ENCODE measurements at places on chromosomes 5 and 9.

DNA sequence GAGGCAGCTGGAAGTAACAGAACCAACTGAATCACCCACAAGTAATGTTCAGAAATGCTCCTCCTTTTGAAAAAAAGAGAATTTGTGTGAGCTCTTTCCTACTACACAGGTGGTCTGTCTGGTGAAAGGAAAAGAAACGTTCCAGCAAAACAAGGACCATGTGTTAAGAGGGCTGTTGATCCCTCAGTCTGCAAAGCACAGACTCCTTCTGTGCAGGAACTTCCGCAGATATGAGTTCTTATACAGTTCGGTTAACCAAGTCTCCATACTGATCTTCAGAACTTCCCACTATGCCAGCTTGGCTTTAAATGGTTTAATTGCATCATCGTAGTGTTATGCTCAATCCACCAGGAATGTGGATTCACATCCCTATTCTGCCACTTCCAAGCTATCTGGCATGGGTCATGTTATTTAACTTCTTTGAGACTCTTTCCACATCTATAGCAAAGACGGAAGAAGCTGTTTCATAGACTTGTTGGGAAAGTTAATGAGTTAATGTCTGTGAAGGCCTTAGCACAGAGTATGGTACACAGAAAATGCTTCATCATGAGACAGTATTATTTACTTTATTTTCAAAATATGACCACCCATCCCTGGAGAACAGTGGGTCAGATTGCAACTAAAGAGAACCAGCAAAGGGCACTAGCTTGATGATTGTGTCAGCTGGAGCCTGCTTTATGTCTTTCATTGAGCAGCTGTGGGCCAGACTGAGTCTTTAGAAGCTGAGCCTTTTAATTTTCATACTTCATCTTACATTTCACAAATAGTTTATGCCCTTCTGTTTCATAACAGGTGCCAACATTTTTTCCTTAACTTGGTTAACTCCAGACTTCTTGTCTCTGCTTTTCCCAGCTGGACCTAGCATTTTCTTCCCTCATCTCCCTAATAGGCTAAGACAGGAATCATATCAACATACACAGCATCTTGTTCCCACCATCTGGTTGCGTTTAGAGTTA, 89.9 kb downstream of the MAMDC2 start:
- DNase-seq: no peak

DNA sequence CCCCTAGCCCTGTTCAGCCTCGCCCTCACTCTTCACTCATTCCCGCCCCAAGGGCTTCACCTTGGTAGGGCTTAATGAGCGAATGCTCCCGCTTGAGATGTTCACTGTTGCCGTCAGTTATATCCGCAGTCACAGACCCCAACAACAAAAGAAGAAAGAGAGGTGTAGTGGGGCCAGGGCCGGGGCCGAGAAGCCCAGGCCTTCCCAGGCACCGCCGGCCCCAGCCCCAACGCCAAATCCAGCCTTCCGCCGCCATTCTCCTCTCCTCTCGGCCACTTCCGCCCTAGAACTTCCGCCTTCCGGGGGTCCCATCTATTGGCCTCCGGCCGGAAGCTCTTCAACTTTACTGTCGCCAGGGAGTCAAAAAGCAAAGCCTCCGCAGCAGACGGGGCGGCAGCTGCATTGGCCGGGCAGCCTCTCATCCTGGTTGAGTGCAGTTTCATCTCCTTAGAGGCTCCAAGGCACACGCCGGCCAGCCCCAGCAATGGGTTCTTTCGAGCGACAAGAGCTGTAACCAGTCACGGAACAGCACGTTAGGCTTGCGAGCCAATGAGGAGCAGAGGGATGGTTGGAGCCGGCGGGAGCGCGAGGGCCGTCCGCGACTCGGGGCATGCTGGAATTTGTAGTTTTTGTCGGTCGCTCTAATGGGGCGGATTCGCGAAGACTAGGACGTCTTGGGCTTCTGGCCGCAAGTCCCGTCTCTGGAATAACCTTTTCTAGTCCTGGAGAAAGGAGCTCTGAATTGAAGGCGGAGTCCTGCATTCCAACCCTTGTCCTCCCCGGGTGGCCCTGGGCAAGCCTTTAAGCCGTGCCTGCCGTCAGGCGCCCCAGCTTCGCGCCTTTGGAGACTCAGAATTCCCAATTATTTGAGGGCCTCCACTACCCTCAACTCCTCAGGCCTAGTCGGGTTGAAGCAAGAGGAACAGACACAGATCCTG, at the start of gene LMAN2:
Gene LMAN2, minus strand, starts transcription at position 277 of the 938 bp plus-strand sequence. Its CDS starts 21 bp downstream, at position 256.
- DNase-seq: peak; percentile 86

DNA sequence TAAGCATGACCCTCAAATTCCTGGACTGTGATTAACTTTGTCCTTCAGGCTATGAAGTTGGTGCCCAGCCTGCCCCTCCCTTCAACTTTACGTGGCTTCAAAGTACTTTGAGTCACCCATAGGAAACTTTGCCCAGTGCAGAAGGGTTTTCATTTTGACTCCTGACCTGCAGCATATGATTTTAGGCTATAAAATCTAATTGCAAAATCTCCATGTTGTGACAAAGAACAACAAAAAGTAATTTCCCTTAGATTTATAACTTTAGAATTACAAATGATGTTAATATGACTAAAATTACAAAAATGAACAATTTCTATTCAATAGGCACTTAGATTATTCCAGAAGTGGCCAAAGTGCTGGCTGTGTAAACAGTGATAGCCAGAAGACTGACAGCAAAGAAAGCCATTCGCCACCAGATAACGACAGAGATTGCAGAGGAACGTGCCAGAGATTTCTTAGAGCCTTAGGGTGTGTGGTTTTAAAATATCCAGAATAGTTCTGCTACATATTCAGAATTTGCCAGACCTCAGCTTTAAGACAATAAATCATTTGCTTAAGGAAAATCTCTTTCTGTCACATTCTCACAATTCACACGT, 197.4 kb downstream of the SEMA5A start:
- no peak for DNase-seq

DNA sequence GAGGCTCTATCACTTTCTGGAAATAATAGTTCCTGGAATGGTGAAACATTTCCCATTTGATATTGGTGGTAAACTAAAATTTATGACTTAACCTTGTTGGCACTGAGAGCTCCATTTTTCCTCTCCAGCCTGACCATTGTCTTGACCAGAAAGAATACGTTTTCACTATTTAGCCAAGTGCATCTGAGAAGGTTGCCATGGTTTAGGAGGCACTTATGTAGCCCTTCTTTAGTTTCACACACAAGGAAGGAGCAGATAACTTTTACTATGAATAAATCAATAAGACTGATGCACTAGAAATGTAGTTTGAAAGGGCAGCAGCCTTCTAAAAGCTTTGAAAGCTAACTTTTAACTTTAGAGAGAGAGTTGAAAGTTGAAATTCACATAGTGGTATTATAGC, 1045.5 kb upstream of the CDH6 start:
- no peak for DNase-seq

DNA sequence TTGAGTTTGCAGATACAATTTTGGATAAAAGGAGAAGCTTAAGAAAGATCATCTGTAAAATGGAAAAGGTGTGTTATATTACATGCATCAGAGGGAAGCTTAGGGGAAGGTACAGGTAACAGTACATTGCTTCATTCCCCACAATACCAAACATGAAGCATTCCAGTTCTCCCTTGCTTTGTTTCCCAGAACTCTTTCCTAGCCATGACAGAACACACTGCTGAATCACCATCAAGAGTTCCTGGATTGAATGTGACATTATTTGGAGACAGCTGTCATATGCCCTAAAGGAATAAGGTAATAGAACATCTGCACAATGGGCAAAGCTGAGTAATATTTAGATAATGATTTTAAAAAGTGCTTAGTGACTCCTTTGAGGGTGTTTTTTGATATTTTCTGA, 303.5 kb upstream of the ST8SIA4 start:
- no peak for DNase-seq

GRCh38 chr5:84535281-84535680, 150.6 kb upstream of the EDIL3 start:
- DNase-seq: no peak

- DNase-seq: no peak
Measured at GRCh38 chr9:126708178-126708577, 94.5 kb downstream of the LMX1B start.

DNA sequence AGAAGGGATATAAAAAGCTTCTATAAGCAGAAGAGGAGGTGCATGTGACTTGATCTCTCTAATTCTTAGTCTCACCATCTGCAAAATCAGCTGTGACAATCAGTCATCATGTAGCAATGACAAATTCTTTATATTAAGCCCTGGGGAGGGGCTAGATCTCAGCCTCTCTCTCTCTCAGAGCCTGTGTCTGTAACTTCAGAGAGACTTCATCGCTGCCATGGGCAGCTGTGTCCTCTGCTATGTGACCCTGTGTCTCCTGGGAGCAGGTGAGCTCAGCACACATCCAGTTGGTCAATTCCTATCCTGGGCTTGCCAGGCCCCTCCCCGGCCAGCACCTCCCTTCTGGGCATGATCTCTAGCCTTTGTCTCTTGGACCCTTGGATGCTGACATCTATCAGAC, 109.6 kb downstream of the ANKRD18B start:
- DNase-seq: no peak
